ENCODE measurements at places on chromosomes 2 and 18.

GRCh38 chr2:12881952-12882351 is 165.2 kb downstream of the TRIB2 start:
- no peak for DNase-seq

DNA sequence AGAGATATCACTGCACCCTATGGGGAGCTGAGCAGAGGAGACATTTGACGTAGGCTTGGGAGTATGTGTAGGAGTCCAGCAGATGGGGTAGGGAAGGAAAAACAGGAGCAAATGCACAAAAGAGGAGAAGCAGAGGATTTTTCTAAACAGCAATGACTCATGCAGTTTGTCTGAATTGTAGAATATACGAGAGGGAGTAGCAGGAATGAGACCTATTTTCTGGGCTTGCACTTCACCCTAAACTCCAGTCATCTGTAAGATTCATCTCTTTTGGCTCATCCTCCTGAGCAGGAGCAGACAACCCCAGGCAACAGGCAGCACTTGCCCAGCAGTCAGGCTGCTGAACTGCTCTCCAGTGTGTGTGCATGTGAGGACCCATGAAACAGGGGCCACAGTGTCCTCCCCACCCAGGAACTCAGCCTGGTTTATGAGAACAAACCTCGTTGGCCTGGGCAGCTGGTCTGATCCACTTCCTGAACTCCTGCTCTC is 100.2 kb upstream of the CDC42EP3 start:
- peak; percentile 83 for DNase-seq

GRCh38 chr2:120485096-120485495 is 139.2 kb downstream of the INHBB start:
- DNase-seq = no peak

- peak; percentile 78 for DNase-seq
These were observed 292.9 kb downstream of the XIRP2 start for GRCh38 chr2:167181134-167181533.

- DNase-seq = peak; percentile 91
These were observed 107.6 kb upstream of the MAP3K20 start for GRCh38 chr2:172968061-172968469.

GRCh38 chr2:40405465-40405864 is 46.4 kb downstream of the SLC8A1 start:
- DNase-seq = peak; percentile 81

DNA sequence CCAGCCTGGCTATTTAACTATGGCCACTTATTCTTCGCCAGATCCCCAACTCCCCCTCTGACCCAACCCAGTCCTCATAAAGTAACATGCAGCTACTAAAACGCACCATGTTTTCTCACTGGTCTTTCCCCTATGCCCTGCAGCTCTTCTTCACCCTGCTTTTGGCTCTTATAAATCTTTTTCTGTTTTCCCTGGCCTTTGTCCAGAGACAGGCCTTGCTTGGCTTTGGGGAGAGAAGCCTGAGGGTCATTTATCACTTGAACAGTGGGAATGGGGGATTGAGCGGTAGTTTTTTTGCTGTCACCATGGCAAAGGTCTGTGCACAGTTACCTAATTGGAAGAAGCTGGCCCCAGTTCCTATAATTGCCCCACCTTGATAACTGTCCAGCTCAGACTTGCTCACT is 202.9 kb upstream of the NT5C1B start:
- DNase-seq = no peak

- peak; percentile 47 for DNase-seq
These were observed 104.2 kb downstream of the CCDC85A start for GRCh38 chr2:56287974-56288373.

GRCh38 chr2:123163398-123163797 is 861.7 kb upstream of the CNTNAP5 start:
- DNase-seq = no peak

- DNase-seq = no peak
These were observed 679.3 kb downstream of the ZEB2 start for GRCh38 chr2:143840601-143841000.

DNA sequence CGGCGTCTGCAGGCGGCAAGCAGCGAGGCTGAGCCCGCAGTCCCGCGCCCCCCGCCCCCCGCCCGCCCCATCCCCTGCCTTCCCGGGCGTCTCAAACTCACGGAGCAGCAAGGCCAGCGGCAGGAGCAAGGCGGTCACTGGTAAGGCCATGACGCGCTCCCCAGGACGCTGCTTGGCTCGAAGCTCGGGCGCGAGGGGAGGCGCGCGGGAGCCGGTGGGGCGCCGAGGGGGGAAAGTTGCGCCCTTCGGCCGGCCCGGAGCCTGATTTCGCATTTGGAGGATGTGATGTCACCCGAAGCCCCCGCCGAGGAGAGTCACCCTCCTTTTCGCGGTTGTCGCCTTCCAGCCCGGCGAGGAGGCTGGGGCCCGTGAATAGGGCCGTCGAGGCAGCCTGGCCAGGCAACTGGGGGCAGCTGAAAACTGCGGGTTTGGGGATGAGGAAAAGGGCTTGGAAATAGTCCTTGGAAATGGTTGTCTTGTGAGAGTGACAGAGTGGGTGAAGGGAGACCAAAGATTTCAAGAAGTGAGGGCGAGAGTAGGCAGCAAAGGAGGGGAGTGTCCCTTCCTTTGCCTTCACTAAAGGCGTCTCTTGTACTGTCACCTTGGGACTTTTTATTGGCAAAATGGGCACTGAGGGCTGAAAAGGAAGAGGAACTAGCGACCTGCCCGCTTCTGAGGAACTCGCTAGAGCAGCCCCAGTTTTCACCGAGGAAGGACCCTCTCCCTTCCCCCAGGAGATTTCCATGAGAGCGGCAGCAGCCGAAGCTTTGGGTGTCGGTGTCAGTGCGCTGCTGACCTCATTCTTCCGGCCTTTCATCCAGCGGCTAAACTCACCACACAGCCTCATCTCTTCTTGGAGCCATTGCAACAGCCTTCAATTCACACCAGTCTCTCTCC is at the start of gene CD8A:
CD8A (minus strand) TSS at position 238 of the 897 bp plus-strand sequence; CDS start at position 150, 88 bp downstream.
- no peak for DNase-seq

DNA sequence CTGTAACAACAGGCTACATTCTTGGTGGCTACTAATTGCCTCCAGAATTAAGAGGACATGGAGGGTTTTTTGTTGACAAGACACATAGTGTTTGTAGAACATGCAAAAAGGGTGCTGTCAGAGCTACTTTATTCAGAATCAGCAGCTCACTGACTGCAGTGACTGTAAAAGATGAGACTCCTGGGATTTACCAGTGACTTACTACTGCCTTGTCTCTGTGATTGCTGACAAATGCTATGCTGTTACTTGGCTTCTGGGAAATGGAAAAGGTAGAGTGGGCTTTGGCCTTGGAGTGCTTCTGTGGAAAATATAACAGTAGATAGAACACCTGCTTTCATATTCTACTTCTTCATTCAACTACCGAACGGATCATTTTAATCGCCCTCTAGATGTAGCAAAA is 47.8 kb downstream of the GREB1L start:
- DNase-seq = no peak

GRCh38 chr18:26926066-26926675 is 60.7 kb upstream of the AQP4 start:
- DNase-seq = no peak

DNA sequence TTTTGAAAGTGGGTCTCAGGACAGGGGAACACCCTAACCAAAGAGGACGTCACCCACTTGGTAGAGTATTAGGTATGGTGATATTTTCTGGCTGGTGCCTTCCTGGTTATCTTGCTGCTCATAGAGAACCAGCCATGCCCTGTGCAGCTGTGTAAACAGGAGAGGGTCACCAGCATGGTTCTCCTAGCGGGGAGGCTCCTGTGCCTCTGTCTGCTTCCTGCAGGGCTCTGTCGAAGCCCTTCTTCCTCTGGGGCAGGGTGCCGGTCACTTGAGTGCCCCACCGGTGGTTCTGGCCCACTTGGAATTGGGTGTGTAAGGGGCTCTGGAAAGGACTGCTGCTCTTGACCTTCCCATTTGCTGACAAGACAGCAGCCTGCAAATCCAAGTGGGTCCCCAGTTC is 131.6 kb upstream of the MSH6 start:
- no peak for DNase-seq

- peak; percentile 40 for DNase-seq
These were observed 127.2 kb upstream of the MAPRE2 start for GRCh38 chr18:34913837-34914661.

GRCh38 chr2:96146881-96147592 is 1.8 kb upstream of the DUSP2 start:
- no peak for DNase-seq

DNA sequence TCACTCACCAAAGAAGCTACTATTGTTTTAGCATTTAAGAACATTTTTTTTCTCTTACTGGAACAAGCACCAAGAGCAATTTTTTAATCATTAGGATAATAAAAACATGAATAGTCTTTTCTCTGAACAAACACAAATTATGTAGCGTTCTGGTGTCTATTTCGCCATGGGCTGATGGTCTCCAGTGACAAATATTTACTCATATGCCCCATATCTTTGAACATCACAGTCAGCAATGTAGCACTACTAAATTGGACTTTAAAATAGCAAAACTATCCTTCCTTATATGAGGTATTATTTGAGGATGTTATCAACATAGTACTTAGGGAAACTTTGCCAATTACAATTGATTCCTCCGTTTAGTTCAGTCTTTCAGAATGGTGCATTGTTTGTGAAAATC is 1326.0 kb upstream of the ZEB2 start:
- no peak for DNase-seq

DNA sequence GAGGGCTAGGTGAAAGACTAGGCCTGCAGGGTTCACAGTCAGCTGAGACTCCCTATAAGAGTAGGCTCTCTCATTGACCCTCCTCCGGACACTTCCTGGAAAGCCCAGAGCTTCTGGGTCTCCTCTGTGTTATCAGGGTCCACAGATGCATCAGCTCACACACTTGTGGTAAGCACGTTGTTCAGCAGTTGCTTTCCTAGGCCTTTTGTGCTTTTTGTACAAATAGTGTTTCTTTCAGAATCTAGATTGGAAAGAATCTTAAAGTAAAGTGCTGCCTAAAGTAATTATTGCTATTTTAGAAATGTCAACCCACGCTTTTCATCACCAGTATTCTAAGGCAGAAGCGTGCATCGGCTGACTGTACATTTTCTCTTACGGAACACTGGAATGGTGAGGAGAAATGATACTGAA is 15.5 kb downstream of the SLC9A2 start:
- DNase-seq = no peak

GRCh38 chr18:58546552-58546951 is 82.3 kb downstream of the ALPK2 start:
- no peak for DNase-seq

- no peak for DNase-seq
These were observed at the start of gene RAX for GRCh38 chr18:59272891-59273758. RAX (minus strand) TSS chr18:59273454; CDS start chr18:59273206, 248 bp downstream.

GRCh38 chr2:223870840-223871611 is 33.6 kb upstream of the AP1S3 start:
- DNase-seq = no peak

GRCh38 chr2:189608795-189609422 is 28.3 kb upstream of the SLC40A1 start:
- DNase-seq = peak; percentile 77

DNA sequence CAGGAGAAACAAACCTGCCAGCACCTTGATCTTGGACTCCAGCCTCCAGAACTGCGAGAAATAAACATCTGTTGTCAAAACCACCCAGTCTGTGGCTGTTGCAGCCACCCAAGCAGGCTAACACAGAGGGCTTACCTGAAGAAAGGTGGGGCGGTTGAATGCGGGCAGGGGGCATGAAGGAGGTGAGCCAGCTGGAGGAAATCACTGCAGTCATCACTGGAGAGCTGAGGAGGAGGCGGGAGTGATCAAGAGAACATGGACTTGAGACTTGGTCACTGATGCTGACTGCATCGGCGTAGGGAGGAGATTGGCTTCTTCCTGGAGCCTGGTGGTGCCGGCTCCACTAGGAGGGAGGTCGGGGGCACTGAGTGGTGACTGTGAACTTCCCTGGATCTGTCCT is 14.6 kb upstream of the ARMC9 start:
- DNase-seq = no peak

DNA sequence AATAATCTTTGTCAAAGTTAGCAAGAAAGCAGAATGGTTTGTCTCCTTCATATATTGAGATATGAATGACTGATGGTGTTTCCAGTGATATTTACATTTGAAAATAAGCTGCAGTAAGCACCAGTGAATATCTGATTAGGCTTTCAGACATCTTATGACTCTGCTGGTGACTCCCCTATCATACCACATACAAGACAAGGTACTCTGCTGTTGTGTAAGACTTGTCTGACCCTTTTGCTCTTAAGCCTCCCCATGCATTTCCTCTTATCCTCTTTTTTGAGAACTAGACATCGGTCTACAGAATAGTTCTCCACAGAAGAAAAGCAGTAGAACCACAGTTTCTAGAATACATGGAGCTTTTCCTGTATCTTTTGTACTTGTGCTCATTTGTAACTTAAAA is 9.3 kb downstream of the POLI start:
- DNase-seq = no peak

DNA sequence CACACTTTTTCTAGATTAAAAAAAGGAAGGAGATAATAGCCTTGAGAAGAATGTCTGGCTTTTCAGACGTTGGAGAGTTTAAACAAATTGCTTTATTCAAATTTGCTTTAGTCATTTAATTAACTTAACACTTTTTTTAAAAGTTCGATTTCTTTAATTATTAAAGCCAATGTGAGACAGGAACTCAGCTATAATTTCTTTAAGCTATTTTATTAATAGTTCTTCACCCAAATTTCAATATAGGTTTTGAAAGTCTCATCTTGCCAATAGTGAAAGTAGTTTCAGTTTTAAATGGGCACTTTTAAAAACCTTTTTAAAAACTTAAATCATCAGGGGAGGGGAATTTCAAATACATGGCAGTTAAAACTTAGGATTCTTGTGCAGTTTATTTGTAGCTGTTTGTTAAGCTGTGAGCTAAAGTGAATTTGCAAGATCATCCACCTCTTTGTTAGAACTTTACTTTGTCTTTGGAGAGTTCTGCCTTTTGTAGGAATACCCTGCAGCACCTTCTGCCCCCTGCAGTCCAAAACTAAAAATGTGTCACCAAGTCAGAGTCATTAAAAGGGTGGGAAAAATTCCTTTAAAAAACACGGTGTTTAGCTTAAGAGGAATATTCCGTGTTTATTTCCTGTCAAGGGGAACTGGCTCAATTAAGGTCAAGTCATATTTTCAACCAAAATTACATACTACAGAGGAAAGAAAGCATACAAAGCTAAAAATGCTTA is 4.6 kb downstream of the TGIF1 start:
- DNase-seq = peak; percentile 80

DNA sequence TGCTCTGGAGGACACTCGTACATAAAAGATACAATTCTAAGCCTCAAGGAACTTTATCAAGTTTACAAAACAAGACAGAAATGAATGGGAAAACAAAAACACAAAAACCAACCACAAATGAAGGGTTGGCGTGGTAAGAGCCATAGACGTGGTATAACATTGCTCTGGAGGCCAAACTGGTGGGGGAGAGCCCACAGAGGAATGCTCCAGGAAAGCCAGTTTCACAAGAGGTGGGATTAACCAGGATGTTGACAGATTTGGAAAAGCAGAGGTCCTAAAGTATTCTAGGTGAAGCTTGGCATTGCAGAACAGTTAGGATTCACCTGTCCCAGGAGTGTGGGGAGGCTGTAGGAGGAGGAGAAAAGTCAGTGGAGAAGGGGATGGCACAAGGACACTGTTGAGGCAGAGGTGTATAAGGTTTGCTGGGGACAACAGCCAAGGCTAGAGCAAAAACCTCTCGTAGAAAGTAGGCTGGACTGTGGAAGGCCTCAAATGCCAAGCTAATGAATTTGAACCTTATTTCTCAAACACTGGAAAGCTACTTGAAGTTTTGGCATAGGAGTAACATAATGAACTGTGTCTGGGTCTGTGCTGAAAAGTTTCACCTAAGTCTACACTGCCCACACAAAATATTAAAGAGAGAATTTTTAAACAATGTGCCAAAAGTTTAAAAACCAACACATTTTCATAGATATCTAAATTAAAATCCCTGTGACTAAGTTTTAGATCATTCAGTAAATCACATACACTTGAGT is 135.1 kb downstream of the THADA start:
- no peak for DNase-seq

GRCh38 chr2:73990531-73990930 is 5.8 kb downstream of the TET3 start:
- DNase-seq = no peak

All from LHCN-M2 (cell line).